ENCODE measurements at places on chromosomes 4 and X.

DNA sequence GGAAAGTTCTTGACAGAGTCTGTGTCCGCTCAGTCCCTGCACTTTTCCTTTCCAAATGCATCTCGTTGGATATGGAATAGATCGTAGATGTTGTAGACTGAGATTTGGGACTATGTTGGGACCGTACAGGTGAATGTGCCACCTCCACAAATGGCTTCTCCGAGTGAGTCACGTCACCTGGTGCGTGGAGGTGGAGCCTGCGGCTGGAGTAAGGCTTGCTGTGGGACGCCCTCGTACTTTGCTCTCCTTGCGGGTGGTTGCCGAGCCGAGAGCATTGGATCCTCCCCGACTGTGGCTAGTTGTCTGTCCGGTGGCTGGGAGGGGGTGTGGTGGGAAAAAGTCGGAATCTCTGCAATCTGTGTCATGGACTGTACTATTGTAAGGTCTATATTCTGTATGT, 60.5 kb downstream of the NELFA start:
- no peak for DNase-seq

DNA sequence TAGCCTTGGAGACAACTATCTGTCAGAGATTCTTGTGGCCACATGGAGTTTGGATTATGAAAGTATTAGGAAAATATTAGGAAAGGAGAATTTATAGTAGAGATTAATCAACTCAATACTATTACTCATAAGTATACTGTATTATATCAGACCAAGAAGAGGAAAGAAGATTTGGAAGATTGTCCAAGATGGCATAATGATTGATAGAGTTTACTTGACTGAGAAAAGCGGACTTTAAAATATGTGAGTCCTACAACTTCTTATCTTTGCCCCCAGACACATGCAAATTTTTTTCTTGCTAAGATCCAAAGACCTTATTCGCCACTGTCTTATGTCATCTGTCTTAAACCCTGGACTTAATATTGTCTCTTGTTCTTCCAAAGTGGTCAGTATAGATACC, 54.8 kb upstream of the SHISA3 start:
- no peak for DNase-seq

DNA sequence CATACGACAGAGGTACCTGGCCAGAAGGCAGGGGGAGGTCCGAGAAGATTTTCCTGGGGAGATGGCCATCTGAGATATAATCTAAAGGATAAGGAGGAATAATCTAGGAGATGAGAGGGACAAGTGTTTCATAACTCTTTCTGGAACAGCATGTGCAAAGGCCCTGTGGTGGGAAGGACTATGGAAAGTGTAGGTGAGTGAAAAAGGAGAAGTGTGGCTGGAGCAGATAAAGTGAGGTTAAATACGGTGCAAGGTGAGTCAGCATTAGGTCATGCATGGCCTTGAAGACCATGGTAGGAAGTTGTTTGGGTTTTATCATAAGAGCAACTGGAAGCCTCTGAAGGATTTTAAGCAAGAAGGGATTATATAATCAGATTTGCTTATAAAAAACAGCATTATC, 34.6 kb upstream of the MTM1 start:
- DNase-seq = no peak

DNA sequence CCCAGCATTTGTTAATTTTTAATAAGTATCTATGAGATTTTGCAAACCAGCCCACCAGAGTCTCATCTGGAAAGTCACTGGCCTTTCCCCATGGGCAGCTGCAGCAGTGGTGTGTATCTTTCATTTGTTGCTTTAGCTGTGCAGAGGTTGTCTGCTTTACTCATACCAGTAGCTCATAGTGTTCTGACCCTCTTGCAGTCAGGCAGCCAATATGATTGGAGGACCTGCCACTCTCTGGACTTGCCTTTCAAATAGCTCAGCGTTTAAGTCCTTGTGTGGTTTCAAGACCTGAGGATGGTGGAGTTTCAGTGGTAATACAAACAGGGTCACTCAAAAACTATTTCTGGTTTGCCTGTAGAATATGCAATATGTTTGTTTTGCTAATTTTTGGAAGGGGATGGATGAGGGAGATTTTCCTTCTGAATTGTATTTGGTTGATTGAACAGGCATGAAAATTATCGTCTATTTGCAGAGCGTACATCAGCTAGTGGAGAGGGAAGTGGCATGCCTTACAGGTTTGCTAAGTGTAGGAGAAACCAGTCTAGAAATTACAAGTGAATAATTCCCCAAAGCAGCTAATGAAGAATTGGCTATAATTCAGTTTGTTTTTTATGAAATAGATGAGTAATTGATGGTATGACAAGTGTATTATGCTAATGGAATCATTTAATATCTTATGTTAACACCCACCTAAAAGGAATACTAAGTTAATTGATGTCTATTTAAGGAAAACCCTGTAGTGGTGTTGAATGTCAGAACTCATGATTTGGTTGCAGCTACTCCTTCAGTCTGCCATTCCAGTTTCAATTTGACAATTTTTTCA, 8.9 kb downstream of the POLA1 start:
- DNase-seq = no peak

- no peak for DNase-seq
Measured at GRCh38 chr4:36237366-36238313, 6.7 kb downstream of the ARAP2 start.

DNA sequence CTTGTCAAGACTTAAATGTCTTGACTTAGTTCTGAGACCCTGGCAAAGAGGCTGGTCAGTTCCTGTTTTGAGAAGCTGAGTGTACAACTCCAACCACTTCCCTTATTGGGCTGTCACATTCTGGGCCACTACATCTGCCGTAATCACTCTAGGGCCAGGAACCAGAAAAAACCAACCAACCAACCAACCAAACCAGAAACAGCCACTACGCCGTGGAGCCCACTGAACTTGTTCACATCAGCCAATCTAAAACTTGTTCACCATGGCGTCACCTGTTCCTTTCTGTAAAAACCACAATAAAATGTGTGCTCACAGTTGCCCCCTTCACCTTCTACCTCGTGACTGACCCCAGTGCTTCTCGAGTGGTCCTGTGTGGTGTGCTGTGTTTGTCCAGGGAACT, 107.3 kb downstream of the JADE1 start:
- peak; percentile 7 for DNase-seq

- no peak for DNase-seq
Measured at GRCh38 chr4:28449085-28449484, 1588.4 kb downstream of the STIM2 start.

GRCh38 chrX:39996536-39996935, 101.2 kb downstream of the BCOR start:
- no peak for DNase-seq

GRCh38 chrX:39899856-39900776, 197.6 kb downstream of the BCOR start:
- DNase-seq = no peak

DNA sequence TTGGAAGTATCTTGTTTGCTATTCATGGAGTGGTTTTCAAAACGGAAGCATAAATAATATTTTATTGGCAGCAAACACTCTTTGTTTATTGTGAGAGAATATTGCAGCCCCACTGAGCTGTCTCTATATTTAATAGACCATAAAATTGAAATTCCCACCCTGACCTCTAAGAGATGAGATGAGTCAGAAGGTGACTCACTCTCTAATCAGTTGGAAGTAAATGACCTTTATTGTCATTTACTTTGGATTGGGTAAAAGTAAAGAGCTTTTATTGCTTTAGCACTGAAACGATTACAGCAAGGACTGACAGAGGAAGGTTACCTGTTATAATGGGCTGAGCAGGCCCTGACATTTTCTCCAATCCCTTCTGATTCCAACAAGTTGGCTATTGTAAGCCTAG, 55.0 kb downstream of the SYTL5 start:
- no peak for DNase-seq

GRCh38 chr4:132763465-132763864, 385.6 kb upstream of the PCDH10 start:
- no peak for DNase-seq

GRCh38 chrX:154739952-154740465, 10.9 kb downstream of the GAB3 start:
- DNase-seq = no peak

DNA sequence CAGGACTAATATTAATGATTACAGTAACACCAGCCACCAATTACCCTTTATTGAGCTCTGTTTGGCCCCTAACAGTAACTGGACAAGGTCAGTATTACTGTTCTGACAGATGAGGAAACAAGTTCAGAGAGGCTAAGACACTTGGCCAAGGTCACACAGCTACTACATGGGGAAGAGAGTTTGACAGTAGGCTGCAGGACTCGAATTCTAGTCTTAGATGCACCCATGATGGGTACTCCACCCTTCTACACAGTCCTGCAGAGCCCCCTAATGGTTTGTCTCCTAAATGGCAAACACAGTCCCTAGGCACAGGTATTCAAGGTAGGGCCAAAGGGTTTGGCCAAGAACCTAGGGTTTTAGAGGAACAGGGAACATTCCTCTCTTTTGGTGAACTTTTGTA, 93.9 kb downstream of the NSUN7 start:
- no peak for DNase-seq

- DNase-seq = no peak
Measured at GRCh38 chrX:7606039-7606652, 236.8 kb upstream of the VCX start.

- DNase-seq = peak; percentile 70
Measured at GRCh38 chr4:176320340-176320975, 692 bp downstream of the SPCS3 start.

DNA sequence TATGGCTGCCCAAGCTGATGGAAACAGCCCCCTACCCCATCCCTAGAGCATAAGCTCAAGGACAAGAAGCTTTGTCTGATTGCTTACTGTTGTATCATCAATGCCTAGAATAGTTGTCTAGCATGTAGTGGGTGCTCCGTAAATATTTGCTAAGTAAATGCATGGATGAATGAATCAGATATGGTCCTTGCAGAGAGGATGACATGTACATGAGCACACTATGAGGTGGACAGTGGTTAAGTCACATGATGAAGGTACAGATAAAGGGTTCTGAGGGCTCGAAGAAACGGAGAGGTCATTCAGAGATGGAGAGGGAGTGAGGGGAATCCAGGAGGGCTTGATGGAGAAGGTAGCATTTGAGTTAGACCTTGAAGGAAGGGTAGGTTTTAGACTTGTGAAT, 214.2 kb downstream of the RBMX2 start:
- DNase-seq = no peak

DNA sequence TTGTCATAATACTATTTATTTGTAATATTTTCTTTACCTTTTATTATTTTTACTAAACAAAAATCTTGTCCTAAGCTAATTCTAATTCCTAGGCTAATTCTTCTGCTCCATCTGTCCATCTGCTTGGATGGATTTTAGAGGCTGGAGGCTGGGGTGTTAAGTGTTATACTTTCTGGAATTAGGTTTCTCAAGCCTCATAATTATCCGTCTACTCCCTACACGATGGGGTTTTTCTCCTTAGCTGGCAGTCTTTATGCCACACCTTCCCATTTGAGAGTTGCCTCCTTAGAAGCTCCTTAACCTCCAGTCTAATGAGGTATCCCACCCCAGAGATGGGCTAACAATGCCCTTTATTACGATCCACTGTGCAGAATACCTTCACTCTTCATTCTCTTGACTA, 37.6 kb upstream of the LGI2 start:
- no peak for DNase-seq

DNA sequence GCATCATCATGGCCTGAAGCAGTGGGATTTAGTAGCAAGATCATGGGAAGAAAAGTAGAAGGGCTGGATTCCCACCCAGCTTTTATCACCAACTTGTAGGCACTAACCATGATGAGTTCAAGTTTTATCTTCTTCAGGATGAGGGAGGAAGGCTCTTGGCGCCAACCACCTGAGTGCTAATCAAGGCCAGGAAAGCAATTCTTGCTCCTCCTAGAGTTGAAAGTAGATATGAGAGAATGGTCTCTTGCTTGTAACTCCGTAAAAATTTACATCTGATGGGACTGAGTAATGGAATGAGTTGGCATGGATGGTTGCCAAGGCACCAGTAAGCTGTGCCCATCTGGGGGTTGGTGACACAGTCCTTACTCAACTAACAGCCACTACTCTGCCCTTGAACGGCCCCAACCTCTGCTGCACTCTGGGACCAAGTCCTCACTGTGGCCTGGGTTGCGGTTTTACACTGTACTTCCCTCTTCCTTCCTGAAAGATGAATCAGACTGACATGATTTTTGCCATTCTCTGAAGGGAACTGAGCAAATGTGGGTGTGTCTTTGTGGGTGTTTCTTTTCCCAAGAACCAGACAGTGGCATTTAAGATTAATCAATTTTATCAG, 39.4 kb upstream of the NDP start:
- DNase-seq = peak; percentile 9

DNA sequence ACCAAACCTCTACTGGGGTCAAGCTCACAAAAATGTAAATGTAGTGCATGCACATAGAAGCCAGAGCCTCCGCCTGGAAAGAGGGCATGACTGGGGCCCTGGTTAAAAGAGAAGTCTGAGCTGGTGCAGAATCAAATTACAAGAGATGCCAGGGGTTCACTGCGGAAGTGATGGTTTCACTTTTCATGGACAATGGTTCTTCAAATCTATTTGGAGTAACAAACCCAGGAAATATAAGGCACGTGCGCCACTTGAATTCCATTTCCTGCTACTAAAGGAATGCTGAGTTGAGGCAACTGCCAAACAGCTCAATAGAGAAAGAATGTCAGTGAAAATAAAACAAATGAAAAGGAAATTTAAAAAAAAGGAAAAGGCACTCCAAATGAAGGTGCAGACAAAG, 79.8 kb downstream of the FUNDC1 start:
- DNase-seq = no peak

DNA sequence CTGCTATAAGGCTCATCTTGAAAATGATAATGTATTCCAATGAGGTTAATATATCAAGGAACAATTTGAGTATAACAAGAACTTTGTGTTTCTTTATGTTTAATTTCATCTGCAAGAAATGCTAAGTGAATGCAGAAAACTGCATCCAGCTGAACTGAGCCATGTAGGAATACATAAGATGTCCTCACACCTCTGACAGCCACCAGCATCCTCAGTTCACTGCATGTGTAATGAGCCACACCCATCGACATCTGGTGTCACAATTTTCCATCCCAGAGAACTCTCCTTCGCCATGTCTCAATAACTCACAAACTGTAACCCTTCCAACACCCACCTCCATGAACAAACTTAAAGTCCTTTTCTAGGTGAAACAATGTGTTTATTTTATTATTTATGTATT, 3.3 kb upstream of the IL21 start:
- no peak for DNase-seq

- no peak for DNase-seq
Measured at GRCh38 chr4:85778632-85779131, 303.7 kb downstream of the ARHGAP24 start.

DNA sequence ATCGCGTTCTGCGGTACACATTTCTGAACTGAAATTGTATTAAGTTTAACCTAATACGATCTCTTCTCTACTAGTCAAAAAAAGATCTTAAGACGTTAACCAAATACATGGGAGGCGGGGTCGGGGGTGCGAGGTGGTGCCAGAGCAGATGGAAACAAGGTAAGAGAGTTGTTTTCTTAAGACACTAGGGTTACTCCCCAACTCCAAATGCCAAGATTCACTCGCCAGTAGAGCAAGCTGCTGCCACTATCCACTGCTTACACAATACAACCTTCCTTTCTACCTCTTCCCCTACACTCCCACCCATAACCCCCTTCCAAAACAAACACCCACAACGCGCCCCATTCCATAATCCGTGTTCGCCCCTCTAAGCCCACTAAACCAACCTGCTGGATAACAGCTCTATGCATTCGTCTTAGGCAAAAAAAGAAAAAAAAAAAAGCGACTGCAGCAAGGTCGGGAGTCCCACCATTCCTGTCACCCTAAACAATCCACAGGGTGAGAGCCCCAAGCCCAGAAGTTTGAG, 1.3 kb downstream of the LCORL start:
- peak; percentile 5 for DNase-seq
